ENCODE measurements at places on chromosomes 5 and 9.

- DNase-seq, result no peak
These were observed 193.5 kb downstream of the ACTL7B start for GRCh38 chr9:108662091-108662875.

- no peak for DNase-seq
These were observed 123.9 kb upstream of the ABCA1 start for GRCh38 chr9:105051897-105052296.

DNA sequence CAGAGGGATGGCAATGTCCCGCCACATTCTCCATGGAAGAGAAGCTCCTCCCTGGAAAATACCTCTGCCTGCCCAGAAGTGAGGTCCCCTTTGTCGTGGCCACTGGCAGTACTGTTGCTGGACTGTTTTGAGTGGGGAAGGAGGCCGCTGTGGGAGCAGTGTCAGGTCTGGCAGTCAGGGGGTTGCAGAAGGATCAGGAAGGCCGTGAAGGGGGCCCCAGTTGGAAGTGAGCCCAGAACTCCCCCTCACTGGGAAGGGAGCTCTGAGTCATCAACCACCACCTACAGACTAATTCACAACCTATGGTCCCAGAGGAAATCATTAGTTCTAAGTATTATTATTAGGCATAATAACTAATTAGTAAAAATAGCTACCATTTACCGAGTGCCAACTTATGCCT is 200.4 kb downstream of the TTLL11 start:
- no peak for DNase-seq

- DNase-seq, result no peak
These were observed 117.8 kb downstream of the TLE4 start for GRCh38 chr9:79689576-79689975.

DNA sequence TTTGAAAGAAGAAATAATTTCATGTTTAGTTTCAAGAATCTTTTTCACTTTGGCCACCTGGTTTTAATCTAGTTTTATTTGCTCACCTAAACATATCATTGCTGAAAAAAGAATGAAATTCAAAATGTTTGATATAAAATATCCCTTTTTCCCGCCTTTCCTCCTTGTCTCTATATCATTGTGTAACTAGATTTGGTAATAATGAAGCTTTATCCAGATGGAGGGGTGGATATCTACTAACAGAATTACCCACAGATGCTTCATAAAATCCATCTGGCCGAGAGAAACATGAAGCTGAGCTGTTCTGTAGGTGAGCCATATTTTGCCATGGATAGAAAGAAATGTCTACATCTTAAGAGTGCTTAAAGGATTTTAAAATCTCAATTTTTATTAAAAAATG is 214.7 kb downstream of the ICE1 start:
- no peak for DNase-seq
